ENCODE measurements at places on chromosomes 7 and 10. TPM values are rescaled to one million over a fixed set of nuclear protein-coding genes. Genes with fewer than 3 reads are reported as not detected.

CPVL gene
- 21.8 TPM for total RNA-seq

GPR15LG gene
- total RNA-seq = not detected

SFRP5 gene
- total RNA-seq = 3.5 TPM

ADCY1 gene
- 50.7 TPM for total RNA-seq

DENND2A gene
- total RNA-seq = 41.0 TPM
